ENCODE measurements at places on chromosomes 5 and 9.

- no peak for DNase-seq
Observed at GRCh38 chr5:157679801-157680200, 8.5 kb downstream of the C5orf52 start.

GRCh38 chr5:14025569-14026286 lies 81.2 kb upstream of the DNAH5 start:
- peak; percentile 50 for DNase-seq

- DNase-seq = no peak
Observed at GRCh38 chr5:65928322-65928752, 2.0 kb downstream of the ERBIN start.

- no peak for DNase-seq
Observed at GRCh38 chr5:132790201-132790865, 13.3 kb upstream of the SEPTIN8 start.

DNA sequence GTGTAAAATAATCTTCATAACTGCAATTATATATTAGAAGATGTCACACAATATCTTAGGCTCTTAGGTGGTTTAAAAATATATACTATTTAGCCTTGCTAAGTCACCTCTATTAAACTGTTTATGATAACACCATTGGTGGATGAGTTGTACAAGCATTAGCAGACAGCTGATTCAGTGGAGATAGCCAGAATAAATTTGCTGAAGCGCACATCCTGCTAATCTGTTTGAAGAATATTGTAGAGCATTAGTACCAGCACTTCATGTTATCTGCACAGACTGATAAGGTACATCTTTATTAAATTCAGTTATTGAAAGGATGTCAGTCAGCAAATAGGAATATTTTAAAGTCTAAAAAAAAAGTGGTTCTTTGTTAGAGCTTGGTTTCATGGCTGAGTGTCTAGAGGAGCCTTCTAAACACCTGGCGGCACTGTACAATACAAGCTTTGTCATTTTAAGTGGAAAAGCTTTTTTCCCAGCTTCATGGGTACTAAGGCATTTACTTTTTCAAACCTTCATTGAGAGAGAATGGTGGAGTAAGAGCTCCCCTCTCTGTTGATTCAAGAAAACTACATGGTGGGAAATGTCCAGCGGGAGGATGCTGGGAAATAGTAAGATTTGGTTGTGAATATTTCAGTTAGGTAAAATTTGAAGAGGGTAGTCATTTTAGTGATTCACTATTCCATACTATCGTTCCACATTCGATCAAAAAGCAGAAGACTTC lies 275.1 kb downstream of the SLF1 start:
- DNase-seq = no peak

- DNase-seq = no peak
Observed at GRCh38 chr9:133460405-133461175, 812 bp downstream of the CACFD1 start.

GRCh38 chr9:77000330-77000729 lies 19.1 kb upstream of the FOXB2 start:
- no peak for DNase-seq

DNA sequence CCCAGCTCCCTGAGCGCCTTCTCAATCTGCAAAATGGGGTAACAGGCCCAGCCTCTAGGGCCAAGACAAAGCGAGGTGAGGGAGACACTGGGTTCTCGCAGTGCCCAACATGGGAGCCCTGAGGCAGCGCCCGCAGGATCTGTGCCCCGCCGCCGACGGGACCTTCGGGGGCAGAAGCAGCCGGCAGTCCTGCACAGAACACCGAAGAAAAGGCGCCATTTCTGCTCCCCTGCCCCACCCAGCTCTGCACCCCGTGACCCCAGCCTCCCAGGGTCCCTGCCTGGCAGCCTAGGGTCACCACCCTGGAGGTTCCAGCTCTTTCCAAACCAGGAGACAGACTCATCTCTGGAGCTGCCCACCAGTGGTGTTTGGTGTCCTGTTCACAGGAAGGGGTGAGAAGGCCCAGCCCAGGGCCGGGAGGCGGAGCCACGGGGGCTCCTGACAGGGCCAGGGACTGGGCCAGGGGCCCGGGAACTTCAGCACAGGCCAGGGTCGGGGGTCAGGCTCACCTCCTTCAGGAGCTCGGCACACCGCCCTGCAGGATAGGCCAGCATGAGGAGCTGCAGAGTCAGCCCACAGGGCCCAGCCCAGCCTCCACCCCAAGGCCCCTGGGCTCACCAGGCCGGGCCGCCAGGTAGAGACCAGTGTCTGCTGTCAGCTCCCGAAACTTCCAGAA lies 3.3 kb downstream of the LCN8 start:
- DNase-seq = no peak

GRCh38 chr9:79023134-79023580 lies 548.6 kb upstream of the TLE4 start:
- peak; percentile 87 for DNase-seq

DNA sequence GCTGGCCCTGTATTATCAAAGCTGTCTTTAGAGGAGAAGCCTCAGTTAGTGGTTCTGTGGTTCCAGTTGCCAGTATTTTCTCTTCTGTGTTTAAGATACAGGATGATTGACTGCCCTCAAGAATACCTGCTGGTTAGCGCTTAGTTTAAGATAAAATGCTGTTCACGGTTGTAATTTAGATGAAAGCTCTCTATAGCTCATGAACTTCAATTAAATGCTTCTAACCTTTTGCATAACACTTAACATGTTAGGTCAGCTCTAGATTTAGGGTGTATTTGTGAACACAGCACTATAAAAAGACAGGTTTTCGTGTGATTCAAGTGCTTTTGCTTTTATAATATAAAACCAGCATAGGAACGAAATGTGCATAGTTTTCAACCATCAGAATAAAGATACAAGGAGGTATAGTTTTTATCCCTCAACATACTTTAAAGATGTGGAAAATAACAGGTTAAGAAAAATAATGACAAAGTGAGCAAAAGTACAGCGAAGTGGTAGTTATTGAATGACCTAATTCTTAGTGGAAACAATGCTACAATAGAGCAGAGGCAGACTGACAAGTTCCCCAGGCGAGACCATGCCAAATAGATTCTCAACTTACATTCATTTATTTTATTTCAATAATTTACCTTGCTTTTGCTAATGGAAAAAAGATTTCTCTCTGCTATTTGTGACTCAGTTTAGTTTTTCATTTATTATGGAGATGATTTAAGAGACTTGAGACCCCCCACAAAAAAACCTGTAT lies 602.6 kb upstream of the DMAC1 start:
- no peak for DNase-seq

DNA sequence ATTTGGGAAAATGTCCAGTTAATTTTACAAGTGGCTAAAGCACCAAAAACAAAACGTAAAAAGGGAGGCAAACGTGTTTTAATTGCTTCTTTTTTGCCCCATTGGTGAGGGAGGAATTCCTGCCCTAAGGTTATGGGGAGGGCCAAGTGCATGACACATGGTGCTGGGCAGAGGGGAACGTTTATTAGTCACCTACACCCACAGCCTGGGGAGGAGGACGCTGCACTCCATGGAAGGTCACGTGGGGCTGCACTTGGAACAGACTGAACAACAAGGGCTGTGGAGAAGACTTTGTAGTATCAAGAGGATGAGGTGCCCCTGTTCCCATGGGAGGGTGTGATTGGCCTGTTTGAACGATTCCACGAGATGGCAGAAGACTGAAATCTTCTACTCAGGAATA lies 13.7 kb upstream of the ADAMTS16 start:
- peak; percentile 84 for DNase-seq

- DNase-seq = no peak
Observed at GRCh38 chr9:95311961-95312360, 5.5 kb downstream of the FANCC start.

DNA sequence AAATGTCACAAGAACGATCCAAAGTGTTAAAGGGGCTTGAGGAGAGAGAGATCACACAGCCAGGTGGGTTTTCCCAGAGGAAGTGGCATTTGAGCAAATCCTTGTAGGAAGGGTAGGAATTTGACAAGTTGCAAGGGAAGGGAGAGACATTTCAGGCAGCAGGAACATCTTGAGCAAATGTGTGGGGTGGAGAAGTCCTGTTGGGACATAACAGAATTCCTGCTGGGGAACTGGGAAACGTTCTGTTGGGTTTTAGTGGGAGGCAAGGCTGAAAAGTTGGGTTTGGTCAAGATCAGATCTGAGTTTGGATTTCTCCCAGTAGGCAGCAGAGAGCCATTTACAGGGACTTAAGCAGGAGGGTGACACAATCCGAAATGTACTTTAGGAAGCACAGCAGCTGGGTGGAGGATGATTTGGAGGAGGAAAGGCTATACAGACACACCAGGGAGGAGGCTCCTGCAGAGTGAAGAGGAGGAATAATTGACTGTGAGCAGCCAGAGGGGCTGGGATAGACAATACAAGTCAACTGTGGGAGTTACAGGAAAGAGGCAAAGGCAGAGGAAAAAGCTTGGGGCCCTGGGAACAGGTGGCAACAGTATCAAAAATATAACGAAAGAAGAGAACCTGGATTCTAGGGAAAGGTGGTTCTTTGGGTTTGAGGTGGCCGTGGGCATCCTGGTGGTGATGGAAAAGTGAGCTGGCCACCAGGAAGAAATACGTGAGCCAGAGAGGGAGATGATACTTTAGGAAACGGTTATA lies 3.1 kb upstream of the ZSWIM6 start:
- no peak for DNase-seq

DNA sequence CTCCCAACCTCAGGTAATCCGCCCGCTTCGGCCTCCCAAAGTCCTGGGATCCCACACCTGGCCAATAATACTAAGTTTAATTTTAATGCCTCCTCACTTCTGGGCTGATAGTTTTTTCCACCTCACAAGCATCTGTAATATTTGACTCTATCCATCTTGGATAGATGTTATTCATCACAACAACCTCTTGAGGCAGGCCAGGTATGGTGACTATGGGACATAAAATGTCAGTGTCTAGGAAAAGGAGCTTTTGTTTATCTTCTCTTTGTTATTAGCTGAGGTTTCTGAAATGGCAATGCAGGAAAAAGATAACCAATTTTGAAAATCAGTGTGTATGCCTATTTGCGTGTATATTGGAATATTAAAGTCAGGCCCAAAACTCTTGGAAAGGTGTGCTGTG lies 1.2 kb upstream of the CCDC69 start:
- no peak for DNase-seq

- DNase-seq = no peak
Observed at GRCh38 chr9:341634-342421, 127.2 kb downstream of the DOCK8 start.

- DNase-seq = no peak
Observed at GRCh38 chr5:60727033-60727679, 27.2 kb upstream of the DEPDC1B start.

GRCh38 chr5:56279979-56280378 lies 46.8 kb upstream of the ANKRD55 start:
- peak; percentile 47 for DNase-seq

DNA sequence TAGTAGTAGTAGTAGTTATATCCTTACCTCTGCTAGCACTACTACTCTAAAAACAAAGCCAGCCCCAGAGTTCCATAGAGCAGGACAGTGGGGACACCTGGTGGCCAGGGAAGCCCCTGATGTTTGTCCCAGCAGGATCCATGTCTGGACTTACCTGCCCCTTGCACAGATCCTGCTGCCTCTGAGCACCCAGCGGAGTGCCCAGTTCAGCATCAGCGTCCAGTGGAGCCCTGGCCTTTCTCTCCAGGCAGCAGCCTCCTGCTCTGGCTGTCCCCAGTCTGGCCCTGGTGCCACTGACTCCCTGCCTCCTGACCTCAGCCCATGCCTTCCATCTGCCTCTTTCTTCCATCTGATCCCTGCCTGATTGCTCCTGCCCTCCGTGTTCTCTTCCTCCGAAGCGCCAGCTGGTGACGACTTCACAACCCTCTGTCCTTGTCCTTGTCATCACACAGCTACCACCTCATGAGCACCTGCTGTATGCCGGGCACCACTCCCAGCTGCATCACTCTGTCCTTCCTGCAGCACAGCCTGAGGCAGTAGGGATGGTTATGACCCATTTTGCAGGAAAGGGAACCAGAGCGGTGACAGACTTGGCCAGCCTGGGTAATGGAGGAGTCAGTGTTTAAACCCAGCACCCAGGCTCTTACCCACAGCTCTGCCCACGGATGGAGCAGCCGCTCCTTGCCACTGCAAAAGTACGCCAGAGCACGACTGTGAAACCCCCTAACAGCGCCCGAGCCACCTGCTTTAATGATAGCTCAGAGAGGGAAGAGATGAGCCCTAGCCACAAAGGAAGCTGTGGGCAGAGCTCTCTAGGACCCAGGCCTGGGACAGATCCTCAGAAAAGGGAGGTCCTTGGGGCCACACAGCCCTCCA lies 11.5 kb downstream of the SARDH start:
- no peak for DNase-seq

- DNase-seq = no peak
Observed at GRCh38 chr9:27714388-27714787, 141.1 kb upstream of the C9orf72 start.
